Effector CD4-positive, alpha-beta T cell (primary cell): ENCODE measurements at places on chromosomes 3 and 15.

GRCh38 chr15:45116006-45116481 is 1.9 kb downstream of the DUOXA2 start:
- DNase-seq, result no peak

DNA sequence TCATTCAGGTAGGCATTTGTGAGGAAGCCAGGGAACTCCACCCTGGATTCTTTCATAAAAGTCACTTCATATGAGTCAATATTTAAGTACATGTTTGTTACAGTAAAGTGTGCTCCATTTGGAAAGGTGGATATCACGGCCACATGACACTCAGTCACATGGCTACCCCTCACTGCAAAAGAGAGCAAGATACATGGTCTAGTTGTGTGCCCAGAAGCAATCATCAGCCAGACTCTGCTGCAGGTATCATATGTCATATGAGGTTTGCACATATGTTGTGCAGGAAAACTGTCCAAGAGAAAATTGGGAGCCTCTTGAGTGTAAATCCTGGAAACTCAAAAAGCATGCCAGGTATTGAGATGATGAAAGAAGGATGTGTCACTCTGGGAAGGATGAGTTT is 55.0 kb upstream of the NMNAT3 start:
- no peak for DNase-seq

- DNase-seq, result no peak
Observed at GRCh38 chr3:181860235-181860634, 148.5 kb downstream of the SOX2 start.

GRCh38 chr3:56691165-56692000 is 8.3 kb upstream of the TASOR start:
- no peak for DNase-seq

- DNase-seq, result no peak
Observed at GRCh38 chr15:25060472-25060803, 105.7 kb downstream of the SNRPN start.

- DNase-seq, result no peak
Observed at GRCh38 chr3:16724487-16724886, 119.3 kb upstream of the DAZL start.

DNA sequence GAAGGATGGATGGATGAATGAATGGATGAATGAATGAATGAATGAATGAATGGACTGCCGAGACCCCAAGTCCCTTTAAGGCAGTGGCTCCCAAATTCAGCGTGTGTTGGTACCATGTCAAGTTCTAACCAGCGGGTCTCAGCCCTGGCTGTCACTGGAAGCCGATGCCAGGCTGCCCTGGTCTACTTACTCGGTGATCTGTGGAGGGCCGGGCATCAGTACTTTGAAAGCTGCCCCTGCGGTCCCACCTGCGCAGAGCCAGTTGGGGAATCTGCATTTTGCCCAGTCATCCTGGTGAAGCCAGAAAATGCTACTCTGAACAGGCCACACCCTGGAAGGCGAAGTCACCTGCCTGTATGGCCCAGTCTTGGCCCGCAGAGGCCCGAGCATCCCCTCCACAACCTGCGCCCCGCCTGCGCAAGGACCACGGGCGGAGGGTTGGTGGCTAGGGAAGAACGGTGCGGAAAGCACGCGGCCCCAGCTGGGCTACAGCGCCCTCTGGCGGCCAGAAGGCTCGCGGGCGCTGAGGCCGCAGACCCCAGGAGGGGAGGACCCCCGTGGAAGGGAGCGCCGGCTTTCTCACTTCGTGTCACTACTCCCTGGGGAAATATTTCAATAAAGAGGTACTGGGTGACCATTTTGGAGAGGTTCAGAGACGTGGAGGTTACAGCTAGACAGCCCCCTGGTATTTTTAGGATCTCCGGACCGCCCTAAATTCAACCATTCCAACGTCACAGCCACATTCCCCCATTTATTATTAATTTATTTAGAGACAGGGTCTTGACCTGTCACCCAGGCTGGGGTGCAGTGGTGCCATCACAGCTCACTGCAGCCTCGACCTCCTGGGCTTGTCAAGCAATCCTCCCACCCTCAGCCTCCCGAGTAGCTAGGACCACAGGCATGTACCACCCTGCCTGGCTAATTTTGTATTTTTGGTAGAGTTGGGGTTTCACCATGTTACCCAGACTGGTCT is 34.9 kb downstream of the PRKCD start:
- DNase-seq, result peak; percentile 45

- DNase-seq, result no peak
Observed at GRCh38 chr3:149494022-149494758, 19.7 kb downstream of the TM4SF4 start.
